ENCODE measurements at places on chromosomes 1 and 21. TPM values are rescaled to one million over a fixed set of nuclear protein-coding genes. Genes with fewer than 3 reads are reported as not detected.

CCDC185 gene
- polyA plus RNA-seq, result 0.29 TPM

DNA sequence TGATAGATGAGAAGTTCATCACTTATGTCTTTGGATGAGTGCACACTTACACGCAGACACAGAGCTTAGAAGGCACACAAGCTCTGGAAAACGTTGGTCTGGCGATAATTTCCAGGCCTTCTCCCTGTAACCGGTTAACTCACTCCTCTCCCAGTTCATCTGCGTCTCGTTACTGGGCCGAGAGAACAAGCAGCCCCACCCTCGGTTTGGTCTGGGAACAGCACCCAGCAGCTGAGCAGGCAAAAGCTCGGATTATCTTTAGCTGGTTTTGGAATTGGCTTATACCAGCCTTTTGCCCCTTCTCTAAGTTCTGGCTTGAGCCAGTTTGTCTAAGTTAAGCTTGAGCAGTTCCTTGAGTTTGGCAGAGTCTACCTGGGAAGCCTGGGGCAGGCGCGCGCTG is 27.3 kb upstream of the COL6A1 start:
- DNase-seq, result no peak

SPRR4 gene
- polyA plus RNA-seq, result not detected

PFKFB2 gene
- 11.0 TPM for polyA plus RNA-seq

GRCh38 chr1:21110163-21110562 is 66.5 kb downstream of the EIF4G3 start:
- no peak for DNase-seq

STPG1 gene
- polyA plus RNA-seq, result 11.0 TPM

DNA sequence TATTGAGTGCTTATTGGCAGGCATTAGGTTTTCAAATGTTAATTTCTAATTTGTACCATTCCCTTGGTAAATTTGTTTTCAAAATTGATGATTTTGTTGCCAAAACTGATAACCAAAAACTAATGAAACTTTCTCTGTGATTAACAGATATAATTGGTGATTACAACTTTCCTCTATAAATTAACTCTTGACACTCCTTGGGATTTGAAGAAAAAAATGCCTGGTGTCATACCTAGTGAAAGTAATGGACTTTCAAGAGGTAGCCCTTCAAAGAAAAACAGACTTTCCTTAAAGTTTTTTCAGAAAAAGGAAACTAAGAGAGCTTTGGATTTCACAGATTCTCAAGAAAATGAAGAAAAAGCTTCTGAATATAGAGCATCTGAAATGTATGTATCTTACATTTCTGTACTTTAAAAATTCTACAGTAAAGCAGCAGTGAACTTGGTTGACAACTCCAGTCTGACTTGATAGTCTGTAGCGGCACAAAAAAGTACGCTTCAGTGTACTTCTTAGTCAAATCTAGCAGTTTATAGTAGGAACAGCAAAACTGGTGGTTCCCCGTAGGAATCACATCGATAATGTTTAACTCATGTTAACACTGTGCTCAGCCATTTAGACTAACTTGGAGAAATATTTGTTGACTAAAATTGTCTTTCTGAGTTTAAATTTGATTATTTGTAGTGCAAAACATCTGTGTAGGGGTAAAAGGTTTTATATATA is 3.0 kb downstream of the USP1 start:
- DNase-seq, result no peak

Measured in spinal cord (tissue), 10 donors.